ENCODE measurements at places on chromosomes 11 and 22.

DNA sequence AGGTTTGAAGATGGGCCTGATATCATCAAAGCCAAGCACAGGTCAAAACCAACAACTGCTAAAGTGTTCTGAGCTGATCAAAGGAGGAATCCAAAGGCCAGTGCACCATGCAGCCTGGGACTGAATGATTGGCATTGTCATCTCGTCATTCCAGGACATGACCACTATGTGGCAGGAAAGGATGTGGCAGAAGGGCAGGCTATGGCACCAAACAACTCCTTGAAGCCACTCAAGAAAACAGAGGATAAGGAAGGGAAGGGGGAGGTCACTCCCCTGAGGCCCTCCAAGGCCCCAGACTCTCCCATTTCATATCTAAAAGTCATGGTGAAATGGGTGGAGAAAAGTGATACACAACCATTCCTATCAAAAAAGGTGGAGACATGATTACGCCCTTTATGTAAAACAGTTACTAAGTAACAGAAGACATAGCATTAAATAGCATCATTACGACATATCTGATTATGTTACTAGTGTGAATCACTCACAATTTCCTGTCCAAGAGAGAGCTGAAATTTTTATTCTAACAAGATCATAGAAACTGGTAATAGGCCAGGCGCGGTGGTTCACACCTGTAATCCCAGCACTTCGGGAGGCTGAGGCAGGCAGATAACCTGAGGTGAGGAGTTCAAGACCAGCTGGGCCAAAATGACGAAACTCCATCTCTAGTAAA, 49.3 kb downstream of the AHNAK start:
- no peak for DNase-seq

GRCh38 chr11:78429209-78429608, 11.6 kb upstream of the GAB2 start:
- no peak for DNase-seq

- no peak for DNase-seq
Observed at GRCh38 chr11:34194576-34195335, 89.3 kb downstream of the NAT10 start.

- DNase-seq, result no peak
Observed at GRCh38 chr11:36051235-36052144, 107.6 kb downstream of the LDLRAD3 start.

DNA sequence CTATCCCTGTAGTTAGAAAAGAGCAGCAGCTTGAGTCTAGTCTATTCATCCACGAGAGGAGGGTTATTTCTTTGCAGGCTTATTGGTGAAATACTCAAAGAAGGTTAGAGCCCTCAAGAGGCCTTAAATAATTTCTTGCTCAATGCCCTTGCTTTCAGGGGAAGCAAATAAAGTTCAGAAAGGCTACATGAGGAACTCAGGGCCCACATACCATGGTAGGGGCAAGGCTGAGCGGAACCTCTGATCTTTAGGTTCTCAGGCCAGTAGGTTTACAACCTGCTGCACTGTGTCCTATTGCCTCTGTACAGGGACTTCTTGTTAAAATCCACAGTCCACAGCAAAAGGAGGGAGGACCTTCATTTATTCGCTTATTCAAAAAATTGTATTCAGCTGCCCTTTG, 101.7 kb downstream of the ADAMTS15 start:
- DNase-seq, result no peak

GRCh38 chr22:41482319-41482935, 13.5 kb downstream of the ACO2 start:
- DNase-seq, result no peak

DNA sequence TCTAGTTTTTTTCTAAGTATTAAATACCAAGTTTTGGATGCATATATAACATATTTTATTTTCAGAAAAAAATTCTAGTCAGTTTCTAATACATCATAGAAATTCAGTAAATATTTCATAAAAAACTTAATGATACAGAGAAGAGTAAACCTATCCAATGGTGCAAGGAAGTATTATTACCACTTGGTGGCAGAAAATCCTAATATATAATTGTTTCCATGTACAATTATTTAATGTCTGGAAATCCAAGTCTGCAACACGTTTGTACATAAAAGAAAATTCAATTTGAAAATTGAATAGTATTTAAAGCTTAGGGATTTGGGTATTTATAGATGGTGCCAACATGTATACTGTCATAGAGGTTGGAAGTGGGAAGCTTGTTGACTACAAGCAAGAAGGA, 127.0 kb downstream of the TRPC6 start:
- no peak for DNase-seq

DNA sequence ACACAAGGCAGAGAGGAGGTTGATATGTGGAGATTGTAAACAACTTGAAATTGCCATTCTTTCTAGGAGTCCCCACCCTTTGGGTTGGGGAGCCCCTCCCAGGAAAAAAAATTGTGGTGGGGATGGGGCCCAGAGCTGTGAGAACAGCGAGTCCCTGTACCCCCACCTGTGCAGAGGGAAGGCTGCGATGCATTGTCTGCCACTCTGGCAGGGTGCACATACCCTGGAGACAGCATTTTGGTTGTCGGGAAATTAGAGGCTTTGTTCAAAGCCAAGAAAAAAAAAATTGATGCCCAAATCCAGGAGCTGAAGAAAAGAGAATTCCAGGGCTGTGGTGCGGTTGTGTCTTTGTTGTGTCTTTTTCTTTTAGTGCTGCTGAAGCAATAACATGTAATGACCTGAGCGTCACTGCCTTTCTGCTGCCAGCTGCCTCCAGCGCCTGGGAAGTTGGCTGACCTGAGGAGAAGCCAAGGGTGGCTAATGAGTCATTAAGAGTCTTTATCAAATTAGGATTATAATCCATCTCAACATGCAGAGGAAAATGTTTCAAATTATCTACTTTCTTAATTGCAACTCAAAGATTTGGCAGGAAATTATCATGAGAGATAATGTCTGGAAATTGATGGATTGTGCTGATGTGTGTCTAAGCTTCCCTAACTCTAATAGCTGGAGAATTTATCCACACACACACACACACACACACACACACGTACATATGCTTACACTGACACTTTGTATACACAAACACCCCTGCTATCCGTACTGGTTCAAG, 8.0 kb upstream of the PKNOX2 start:
- DNase-seq, result no peak

DNA sequence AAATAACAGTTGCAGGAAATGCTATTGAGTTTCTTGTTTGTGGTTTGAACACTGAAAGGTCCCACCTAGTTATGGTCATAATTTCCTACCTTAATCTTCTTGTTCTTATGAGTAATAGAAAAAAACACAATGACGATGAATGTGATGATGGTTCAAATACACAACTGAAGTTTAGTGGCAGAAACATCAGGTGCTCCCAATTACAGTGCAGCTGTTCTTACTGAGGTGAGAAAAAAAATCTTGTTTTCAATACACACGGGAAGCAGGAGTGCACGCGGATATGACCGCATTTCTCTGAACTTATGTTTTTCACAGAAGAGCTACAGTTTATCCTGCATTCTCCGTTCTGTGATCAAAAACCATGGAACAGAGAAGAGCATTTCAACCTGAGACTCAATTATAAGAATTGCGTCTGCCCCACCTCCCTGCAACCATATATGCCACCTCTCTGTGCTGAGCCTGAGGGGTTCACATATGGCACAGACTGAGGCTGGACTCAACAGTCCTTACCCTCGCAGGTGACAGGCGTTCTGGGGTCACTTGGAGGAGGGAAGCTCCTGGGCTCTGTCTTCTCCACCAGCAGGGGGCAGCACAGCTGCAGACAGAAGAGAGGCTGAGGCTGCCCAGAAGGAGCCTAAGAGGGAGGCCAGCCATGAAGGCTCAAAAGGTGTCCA, 99.7 kb upstream of the IGLL5 start:
- no peak for DNase-seq

GRCh38 chr22:44755417-44755816, 3.0 kb downstream of the ARHGAP8 start:
- DNase-seq, result no peak

GRCh38 chr11:112632866-112633505, 328.2 kb upstream of the NCAM1 start:
- no peak for DNase-seq

DNA sequence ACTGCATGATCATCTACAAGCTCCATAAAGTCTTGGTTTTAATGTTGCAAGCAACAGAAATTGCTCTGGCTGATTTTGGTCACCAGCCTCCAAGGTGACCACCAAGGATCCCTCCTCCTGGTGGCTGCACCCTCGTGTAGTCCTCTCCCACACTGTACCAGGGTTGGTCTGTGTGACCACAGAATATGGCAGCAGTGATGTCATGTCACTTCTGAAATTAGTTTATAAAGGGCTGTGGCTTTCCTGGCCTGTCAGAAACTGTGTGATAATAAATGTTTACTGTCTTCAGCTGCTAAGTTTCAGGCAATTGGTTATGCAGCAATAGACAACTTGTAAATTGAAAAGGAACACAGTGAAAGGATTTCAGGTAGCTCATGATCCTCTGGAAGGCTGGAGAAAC, 5.3 kb upstream of the PRDM11 start:
- no peak for DNase-seq

- no peak for DNase-seq
Observed at GRCh38 chr11:63012430-63012829, 3.2 kb downstream of the SLC22A8 start.

DNA sequence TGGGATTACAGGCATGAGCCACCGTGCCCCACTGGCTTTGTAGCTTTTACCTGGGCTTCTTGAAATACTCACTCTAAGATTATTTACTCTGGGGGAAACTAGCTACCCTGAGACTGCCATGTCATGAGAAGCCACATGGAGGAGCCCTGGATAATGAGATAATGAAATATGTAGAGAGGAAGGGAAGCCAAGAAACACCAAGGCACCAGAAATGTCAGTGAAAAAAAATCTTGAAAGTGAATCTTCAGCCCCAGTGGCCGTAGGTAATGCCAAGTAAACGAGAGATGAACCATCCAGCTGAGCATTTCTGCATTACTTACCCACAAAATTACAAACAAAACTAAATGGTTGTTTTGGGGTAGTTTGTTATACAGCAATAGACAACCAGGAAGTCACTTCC, 125.6 kb downstream of the APIP start:
- no peak for DNase-seq

- no peak for DNase-seq
Observed at GRCh38 chr22:28855355-28856094, 27.8 kb upstream of the ZNRF3 start.

- no peak for DNase-seq
Observed at GRCh38 chr11:124837491-124837856, 27.8 kb upstream of the ROBO3 start.

- DNase-seq, result no peak
Observed at GRCh38 chr11:131943295-131943694, 572.9 kb downstream of the NTM start.

GRCh38 chr11:133078591-133079404, 453.5 kb downstream of the OPCML start:
- no peak for DNase-seq

DNA sequence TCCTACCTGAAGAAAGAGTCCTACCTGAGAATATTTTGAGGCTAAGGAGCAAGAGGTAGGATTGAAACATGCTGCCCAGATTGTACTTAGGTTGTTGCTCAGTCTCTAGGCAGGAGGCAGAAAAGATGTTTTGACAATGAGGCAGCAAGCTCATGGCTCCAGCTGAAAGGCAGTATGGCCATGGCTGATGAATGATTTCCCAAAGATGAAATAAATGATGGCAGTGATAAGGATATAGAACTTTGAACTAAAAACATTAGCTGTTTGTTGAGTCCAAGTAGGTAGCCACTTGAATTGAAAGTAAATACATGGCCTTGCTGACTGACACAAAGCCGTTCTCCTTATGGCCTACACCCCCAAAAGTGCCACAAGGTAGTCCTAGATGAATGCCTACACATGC, 6.8 kb upstream of the NEU3 start:
- no peak for DNase-seq

- DNase-seq, result no peak
Observed at GRCh38 chr11:114188851-114189570, 107.2 kb upstream of the NNMT start.

GRCh38 chr11:127619946-127620345, 619.4 kb upstream of the KIRREL3 start:
- no peak for DNase-seq

DNA sequence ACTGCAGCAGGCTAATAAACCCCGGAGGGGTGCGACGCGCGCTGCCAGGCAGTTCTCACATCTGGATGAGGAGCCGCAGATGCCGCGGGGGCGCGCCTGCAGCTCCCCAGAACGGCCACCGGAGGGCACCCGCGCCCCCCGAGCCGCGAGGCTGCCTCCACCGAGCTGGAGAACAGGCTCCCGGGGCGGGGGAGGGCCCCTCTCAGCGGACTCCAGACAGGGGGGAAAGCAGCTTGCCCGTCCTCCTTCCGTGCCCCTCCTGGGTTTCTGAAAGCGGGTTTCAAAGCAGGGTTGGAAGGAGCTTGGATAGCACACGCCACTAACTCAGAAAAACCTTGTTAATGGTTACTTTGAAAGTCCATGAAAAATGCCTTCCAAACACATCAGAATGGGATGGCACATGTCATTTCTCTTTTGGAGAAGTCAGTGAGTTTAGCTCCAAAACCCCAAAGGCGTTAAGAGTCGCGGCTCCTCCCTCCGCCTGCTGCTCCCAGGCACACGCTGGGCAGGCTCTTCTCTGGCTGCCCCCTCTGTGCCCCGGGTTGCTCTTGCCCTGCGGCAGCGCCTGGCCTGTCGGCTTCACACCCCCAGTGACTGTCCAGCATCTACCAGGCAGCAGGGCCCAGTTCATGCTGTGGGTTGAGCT, 317.8 kb downstream of the NTM start:
- no peak for DNase-seq

- DNase-seq, result no peak
Observed at GRCh38 chr11:17021511-17021910, 7.3 kb upstream of the PLEKHA7 start.

DNA sequence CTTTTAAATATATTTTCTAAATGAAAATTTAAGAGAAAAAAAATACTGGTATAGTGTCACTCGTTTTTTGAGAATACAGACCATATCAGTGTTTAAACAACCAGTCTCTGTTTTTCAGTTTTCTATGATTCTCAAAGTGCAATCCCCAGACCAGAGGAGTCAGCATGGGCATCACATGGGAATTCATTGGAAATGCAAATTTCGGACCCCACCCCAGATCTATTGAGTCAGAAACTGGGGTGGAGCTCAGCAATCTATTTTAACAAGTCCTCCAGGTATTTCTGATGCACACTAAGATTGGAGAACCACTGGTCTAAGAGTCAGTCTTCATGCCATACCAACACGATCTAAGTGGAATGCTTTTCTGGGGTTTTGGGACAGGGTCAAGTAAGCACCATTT, 66.1 kb downstream of the FAR1 start:
- no peak for DNase-seq

DNA sequence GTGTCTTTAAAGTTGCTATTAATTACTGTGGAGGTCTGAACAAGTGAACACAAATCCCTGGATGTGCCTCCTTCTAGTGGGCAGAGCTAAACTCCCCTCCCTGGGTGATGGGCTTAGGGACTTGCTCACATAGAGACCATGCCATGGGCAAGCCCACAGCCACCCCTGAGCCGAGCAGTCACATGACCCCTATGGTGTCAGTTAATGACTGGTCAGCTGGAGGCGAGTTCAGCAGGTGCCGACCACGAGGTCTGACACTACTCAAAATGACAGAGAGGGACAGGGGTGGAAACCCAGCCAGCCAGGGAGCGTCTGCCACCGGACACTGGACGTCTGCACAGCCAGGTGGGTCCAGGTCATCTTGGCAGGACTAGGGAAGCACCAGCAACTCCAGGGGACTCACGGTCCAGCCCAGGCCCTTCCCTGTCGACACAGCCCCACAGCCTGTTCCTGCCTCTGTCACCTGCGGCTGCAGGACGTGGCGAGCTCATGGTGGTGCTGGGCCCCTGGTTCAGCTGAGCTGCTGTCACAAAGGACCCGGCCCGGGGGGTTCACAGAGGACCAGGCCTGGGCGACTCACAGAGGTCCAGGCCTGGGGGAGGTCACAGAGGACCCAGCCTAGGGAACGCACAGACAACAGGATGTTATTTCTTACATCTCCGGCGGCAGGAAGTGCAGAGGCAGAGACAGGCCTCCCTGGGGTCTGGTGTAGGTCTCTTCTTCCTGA, 135.0 kb downstream of the BRD1 start:
- no peak for DNase-seq
